Dermis microvascular lymphatic vessel endothelial cell (primary cell): ENCODE measurements at places on chromosomes 1 and 21.

DNA sequence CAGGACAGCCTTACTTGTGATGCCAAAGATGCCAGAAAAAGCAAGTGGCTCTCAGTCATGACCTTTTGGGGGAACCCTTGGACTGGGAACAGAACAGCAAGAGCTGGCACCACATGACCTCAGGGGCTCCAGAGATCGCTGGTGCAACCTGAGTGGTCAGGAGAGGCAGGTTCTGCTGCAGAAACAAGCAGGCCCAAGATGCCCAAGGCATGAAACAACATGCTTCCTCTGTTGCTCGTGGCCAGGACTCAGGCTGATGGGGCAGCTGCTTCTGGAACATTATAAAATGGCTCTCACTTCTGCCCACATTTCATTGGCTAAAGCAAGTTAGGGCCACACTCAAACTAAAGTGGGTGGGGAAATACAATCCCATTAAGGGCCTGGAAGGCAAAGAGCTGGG lies 17.7 kb upstream of the CLSTN1 start:
- no peak for DNase-seq

- no peak for DNase-seq
Observed at GRCh38 chr1:160874935-160875334, 10.0 kb downstream of the ITLN1 start.

GRCh38 chr1:230242326-230242725 lies 175.3 kb downstream of the GALNT2 start:
- no peak for DNase-seq

GRCh38 chr1:72431810-72432209 lies 149.5 kb upstream of the NEGR1 start:
- no peak for DNase-seq

DNA sequence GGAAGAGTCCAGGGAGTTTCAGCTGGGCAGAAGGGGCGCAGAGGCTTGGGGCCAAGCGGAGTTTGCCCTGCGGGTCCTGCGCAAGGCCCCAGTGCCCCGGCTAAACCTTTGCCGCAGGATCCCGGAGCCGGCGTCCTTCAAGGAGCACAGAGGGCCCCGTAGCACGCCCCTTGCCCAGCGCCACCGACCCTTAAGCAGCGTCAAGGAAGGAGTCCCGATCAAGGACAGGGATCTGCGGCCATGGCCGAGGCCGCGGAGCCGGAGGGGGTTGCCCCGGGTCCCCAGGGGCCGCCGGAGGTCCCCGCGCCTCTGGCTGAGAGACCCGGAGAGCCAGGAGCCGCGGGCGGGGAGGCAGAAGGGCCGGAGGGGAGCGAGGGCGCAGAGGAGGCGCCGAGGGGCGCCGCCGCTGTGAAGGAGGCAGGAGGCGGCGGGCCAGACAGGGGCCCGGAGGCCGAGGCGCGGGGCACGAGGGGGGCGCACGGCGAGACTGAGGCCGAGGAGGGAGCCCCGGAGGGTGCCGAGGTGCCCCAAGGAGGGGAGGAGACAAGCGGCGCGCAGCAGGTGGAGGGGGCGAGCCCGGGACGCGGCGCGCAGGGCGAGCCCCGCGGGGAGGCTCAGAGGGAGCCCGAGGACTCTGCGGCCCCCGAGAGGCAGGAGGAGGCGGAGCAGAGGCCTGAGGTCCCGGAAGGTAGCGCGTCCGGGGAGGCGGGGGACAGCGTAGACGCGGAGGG lies 520 bp downstream of the CLIC6 start:
- DNase-seq: no peak

- DNase-seq: no peak
Observed at GRCh38 chr1:76240316-76240715, 165.8 kb downstream of the ST6GALNAC3 start.

GRCh38 chr1:152741656-152742055 lies 16.2 kb upstream of the KPRP start:
- DNase-seq: no peak

DNA sequence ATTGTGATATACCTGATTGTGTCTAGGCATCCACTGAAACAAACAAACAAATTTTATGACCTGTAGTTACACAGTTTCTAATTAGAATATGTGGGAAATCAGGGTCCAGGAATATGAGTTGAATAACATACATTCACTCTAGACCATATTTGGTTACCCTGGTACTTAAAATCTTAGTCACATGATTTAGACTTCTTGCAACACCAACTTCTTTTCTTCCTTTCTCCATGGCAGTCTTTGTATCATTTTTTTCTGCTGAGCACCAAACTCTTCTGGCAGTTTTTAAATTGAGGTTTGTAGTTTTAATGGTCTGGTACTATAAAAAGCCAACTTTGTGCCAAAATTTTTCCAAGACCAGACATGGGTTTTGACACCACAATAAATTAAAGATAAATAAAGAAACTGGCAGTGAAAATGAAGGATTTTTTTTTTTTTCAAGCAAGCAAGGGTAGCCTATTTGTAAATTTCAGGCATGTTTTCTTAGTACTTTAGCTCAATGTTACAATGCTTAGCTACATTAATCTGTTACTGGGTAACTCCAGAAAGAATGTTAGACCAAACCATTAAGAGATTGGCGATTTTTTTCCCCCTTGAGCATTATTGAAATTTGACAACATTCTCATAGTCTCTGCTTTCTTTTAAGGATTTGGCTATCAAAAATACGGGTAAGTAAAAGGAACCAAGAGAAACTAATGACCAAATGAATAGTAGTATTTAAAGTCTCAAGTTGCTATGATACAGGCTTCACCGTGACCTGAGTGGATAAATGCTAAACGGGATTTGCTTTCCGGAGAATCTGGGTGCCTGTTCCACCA lies 108.5 kb downstream of the NFIA start:
- DNase-seq: no peak
